T-helper 2 cell treated with Interferon-gamma antibody and Interleukin-4, amounts not matched to agents 5 μg/mL and 100 μg/mL, for 36 hours (primary cell): ENCODE measurements at places on chromosomes 1 and 21.

DNA sequence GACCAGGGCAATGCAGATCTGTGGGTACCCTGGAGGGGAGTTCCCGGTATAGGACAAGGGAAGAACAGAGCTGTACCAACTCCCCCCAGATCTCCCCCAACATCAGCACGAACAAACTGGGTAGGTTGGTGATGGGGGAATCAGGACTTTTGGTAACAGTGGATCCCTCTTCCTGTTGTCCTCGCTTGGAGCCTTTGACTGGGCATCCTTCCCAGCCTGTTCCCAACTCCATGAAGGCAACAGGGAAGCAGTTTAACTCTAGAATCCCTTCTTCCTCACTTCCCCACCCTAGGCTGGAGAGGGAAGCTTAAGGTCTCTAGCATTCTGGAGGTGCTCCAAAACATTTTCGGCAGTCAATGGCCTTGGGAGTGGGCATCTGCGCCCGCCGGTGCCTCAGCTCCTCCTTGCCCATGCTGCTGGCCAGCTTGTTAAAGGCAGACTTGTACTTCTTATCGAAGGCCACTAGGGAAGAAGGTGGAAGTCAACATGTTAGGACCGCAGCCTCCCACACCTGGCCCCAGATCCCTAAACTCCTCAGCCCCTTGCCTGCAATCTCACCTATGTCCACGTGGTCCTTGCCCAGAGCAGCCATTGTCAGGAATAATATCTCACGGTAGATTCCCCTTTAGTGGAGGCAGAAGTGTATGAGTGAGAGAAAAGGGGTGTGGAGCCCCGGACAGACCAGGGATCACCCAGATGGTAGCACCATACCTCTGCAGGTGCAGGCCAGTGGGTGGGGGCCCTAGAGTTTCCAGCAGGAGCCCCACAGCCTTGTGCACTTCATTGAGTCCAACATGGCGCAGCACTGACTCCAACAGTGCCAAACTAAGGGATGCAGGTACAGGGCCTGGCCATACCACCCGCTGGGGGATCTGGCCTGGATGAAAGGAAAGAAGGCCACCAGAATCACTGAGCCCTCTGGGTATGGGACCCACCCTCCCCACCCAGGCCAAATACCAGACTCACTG lies 7.5 kb upstream of the GATAD2B start:
- no peak for DNase-seq

DNA sequence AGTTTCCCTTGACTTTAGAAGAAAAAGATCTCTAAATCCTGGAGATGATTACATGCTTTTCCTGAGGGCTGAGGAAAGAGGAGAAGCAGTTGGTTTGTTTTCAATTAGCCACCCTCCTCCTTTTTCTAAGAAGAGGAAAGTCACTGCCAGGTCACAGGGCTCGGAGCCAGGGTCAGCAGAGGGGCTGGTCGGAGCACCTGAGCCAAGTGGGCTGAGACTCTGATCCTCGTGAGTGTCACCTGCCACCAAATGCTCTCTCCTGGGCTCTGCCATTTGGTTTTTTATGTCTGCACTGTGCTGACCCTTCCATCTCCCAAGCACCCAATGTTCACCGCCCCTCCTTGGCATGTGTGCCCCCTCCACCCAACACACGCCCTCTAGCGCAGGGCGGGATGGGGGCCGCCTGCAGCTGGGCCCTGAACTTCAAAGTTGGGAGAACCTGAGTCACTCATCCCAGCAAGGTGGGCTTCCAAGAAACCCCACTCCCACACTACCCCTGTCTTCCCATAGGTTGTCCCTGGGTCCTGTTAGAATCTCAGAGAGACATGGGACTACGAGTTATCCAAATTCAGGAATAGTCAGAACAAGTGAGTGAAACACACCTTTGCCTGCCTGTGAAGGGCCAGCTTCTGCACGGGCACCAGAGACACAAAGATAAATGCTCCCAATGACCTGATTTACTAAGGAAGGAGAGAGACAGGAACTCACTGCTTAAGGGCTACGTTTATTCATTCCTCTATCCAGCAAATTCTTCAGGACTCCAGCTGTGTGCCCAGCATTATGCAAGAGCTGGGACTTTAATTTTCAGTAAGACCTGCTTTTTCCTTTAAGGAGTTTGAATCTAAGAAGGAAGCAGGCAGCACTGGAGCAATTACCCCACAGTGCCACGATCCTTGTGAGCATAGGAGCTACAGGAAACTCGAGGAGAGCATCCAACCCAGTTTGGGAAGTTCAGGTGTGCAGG lies 127.5 kb downstream of the RHOU start:
- DNase-seq, result no peak

- no peak for DNase-seq
Observed at GRCh38 chr1:3703786-3704371, 48.4 kb upstream of the CCDC27 start.

DNA sequence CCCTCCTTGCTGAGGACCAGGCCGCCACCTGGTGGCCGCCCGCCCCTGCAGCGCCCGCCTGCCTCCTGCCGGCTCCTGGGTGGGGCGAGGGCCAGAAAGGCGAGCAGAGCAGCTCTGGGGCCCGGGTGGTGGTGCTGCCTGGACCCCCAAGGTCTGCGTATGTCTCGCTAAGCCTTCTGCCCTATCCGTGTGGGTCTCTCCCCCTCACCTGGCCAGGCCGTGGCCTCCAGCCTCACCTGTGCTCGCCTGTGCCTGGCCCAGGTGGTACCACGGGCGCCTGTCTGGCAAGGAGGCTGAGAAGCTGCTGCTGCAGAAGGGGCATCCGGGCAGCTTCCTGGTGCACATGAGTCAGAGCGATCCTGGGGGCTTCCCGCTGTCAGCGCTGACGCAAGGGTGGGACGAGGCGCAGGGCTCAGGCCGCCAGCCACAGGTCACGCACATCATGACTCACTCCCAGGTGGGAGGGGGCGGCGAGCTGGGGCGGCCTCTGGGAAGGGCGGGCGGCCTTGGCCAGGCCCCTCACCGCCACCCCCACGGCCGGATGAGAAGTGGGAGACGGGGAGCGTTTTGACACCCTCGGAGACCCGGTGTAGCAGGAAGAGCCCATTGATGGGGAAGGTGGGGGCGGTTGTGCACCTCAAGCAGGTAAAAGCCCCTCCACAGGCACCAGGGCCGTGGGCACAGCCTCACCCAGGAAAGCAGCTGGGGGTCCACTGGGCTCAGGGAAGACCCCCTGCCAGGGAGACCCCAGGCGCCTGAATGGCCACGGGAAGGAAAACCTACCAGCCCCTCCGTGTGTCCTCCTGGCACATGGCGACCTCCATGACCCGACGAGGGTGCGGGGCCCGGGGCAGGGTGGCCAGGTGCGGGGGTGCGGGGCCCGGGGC lies 9.9 kb downstream of the RNF223 start:
- peak; percentile 86 for DNase-seq

DNA sequence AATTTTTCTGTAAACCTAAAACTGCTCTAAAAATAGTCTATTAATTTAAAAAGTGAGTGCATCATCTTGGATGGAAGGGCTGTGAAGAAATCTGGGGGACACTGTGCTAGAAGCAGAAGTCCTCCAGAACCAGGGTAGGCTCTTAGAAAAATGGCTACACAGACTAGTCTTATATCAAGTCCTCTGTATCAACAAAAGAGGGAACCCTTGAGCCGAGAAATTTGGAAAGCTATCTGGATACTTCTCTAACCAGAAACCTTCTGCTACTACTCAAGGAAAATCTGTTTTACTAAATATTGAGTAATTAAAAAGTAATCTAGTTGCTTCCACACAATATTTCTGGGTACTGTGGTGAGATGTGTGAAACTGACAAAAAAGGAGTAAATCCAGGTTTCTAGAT lies 92.1 kb downstream of the WDR3 start:
- no peak for DNase-seq

GRCh38 chr1:216531263-216532239 lies 108.3 kb upstream of the USH2A start:
- DNase-seq, result no peak

DNA sequence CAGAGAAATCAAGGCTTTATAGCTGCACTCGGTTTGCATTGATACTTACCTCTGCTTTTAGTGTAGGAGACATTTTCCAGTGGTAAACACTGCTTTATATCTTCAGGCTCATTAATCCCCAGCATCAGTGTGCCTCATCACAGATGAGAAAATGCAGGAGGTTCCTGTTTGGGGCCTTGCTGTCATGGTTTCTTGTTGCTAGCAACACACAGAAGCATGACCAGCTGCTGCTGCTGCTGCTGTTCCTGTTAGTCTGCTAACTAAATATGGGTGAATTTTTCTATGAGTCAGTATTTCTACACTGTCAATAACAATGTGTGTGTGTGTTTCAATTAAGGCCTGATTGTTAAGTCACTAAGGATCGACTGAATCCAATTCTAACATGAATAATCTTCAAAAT lies 85.8 kb upstream of the RGS1 start:
- no peak for DNase-seq

DNA sequence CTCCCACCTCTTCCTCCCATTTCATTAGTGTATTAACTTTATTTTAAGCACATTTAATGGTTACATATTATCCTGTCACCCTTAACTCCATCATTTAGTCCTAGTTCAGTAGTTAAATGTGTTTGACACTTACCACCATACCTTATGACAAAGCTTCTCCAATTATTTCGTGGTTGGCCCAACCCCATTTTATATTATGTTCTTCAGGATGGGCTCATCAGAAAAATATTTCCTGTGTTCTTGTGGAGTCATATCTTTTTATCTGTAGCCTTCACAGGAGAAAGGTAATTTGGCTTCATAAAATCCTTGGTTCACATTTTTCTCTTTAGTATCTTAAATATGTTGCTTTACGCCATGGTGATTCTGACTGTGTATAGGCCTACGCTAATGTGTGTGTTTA lies 142.3 kb upstream of the COL6A1 start:
- DNase-seq, result no peak

GRCh38 chr1:87642581-87643221 lies 314.0 kb downstream of the LMO4 start:
- no peak for DNase-seq

DNA sequence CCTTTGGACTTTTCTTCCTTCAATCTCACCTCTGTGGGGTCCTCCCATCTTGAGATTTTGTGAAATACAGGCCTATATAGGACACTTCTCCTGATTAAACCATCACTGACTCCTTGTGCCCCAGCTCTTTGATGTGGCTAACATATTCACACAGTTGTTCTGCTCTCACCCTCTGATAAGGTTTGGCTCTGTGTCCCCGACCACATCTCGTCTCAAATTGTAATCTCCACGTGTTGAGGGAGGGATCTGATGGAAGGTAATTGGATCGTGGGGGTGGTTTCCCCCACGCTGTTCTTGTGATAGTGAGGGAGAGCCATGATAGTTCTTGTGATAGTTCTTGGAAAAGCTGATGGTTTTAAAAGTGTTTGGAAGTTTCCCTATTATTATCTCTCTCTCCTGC lies 19.7 kb downstream of the LRRC7 start:
- no peak for DNase-seq

- peak; percentile 36 for DNase-seq
Observed at GRCh38 chr1:172180501-172181285, 239.8 kb upstream of the C1orf105 start.

- DNase-seq, result no peak
Observed at GRCh38 chr1:2151911-2152310, 42.7 kb downstream of the FAAP20 start.

DNA sequence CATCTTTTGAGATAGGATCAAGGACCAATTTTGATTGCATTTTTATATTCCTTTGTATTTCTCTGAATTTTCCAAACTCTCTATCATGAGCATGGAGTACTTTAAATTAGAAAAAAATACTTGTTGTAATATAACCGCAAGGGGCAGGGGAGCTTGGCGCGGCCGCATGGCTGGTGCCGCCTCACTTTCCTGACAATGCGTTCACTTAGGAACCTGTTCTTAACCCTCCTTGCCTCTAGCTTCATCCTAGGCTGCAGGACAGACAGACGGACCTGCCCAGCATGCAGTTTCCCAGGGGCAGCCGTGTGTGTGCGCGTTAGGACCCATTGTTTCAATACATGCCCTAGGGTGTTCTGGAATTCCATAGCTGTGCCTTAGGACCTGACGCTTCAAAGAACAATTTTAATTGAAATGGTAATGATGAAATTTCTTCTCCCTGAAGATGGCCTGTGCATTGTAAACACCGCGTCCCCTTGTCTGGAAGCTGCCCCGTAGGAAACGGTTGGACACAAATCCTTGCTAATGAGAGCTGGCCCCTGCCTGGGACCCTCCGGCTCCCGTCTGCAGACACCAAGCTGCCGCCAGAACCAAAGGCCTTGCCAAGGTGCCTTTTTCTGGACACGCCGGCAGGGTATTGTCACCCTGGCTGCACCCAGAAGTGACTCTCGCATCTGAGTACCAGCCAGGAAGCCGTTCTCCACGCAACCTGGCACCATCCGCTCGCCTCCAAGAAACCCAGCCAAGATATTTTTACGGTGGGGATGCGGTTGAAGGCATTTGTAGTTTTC lies 466.4 kb downstream of the NPHP4 start:
- no peak for DNase-seq

DNA sequence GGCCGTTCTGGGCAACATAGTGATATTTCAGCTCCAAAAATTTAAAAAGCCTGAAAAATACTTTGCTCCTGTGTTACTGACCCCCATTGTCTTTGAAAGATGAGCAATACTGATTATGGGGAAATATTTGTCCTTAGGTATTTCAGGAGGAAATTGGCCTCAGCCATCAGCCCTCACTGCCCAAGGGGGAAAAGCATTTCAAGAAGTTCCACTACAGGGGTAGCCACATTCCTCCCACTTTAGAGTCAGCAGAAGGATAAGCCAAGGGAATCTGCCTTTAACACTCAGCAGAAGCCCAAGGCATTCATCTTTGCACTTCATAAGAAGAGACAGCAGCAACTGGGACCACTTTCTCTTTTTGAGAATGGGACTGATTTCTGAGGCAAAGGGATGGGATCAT lies 40.5 kb upstream of the ZNF326 start:
- DNase-seq, result no peak

DNA sequence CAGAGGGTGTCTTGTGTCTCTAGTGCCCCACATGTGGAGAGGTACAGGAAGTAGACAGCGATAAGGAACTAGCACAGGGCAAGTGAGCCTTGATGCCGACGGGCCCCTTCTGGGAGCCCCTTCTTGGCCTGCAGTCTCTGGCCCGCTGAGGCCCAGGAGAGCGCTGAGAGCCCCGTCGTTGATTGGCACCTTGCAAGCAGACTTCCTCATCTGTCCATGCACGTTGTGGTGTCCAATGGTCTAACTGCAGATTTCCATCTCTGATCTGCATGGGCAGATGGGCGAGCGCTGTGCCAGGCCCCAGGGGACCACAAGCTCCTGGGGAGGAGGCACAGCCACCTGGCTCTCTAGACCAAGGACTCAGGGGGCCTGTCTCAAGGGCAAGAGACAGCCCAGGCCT lies 32.4 kb downstream of the PLEKHA6 start:
- DNase-seq, result no peak

- DNase-seq, result no peak
Observed at GRCh38 chr1:44609412-44609767, 64.9 kb downstream of the TMEM53 start.
